ENCODE measurements at places on chromosomes 7 and 10.

GRCh38 chr10:47297866-47298540, 2.0 kb upstream of the GDF10 start:
- DNase-seq, result no peak

GRCh38 chr10:68153473-68154210, 44.4 kb downstream of the MYPN start:
- DNase-seq, result no peak

DNA sequence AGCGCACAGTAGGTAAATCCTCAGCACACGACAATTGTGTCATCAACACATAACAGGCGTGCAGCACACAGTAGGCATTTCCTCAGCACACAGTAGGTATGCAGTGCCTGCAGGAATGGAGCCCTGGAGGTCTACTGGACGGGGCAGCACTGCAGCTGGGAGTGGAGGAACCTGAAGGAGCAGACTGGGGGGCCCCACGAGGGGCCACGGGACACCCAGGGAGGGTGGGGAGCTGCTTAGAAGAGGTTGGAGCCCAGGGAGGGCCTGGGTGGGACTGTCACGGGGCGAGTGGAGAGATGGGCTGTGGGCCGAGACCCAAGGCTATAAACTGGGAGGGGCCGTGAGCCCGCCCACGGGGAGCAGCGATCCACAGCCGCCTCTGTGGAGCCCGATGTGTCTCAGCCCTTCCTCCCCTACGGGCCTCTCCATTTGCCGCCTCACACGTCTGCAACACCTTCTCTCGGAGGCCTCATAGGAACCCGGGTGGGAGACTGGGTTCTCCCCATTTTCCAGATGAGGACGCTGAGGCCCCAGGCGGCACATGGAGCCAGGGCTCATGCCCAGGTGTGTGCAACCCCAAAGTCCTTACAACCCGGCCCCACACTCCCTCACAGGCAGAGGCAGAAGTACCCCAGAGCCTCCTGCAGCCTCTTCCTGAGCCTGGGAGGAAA, 101.5 kb downstream of the MICALL2 start:
- peak; percentile 45 for DNase-seq

DNA sequence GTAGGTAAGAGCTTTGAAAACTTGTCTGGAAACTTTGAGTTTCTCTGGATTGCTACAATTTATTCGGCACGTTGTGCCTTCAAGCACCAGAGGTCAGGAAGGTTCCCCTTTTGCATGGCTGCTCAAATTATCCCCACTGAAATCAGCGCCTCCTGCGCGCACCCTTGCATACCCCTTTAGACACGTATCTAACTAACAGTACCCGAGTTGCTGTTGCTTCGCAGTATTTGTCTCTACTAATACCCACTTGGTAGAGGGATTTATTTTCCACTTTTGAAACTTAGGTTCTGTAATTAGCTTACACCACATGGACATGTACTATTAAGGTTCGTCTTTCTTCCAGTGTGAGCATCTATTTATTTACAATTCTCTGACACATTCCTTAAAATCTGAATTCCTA, 1.6 kb downstream of the MEOX2 start:
- no peak for DNase-seq

GRCh38 chr10:44102726-44103255, 282.1 kb downstream of the CXCL12 start:
- no peak for DNase-seq

- DNase-seq, result no peak
These were observed 8.0 kb downstream of the KLF6 start for GRCh38 chr10:3776796-3777571.

- no peak for DNase-seq
These were observed at the start of gene AS3MT for GRCh38 chr10:102869258-102870198. Gene AS3MT, plus strand, starts transcription at chr10:102869470. Its CDS starts 123 bp downstream, at chr10:102869593.

GRCh38 chr10:97103316-97104080, 82.3 kb downstream of the SLIT1 start:
- no peak for DNase-seq

DNA sequence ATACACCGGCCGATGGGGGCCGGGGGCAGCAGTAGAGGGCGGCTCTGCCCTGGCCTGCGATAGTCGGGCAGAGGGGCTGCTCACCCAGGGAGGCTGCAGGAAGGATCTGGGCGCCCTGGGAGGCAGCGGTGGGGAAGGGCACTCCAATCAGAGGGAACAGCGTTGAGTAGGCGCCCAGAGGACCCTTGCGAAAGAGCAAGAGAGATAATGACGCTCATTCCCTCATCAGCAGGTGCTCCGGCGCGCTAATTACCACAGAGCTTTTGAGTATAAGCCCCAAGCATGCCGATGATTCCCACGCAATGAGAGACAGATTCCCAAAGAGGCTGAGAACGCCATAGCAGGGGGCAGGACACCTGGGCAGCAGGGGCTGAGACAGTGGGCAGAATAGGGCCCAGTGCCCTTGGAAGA, 215.3 kb downstream of the MAD1L1 start:
- peak; percentile 43 for DNase-seq

DNA sequence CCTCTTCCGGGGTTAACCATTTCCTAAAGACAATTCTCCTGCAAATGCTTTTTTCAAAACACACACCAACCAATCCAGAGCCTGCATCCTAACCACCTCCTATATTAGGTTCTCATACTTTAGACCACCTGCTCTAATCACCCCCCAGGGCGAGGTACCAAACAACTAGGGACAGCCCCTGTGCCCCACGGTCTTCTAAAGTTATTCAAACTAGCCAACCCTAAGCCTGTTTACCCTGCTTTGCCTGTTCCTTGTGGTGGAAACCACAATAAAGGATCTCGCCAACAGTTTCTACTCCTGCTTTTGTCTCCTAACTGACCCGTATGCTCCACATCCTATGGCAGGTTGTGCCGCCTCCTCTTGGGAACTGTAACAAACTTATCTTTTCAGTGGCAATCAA, 21.1 kb downstream of the SP4 start:
- DNase-seq, result no peak

DNA sequence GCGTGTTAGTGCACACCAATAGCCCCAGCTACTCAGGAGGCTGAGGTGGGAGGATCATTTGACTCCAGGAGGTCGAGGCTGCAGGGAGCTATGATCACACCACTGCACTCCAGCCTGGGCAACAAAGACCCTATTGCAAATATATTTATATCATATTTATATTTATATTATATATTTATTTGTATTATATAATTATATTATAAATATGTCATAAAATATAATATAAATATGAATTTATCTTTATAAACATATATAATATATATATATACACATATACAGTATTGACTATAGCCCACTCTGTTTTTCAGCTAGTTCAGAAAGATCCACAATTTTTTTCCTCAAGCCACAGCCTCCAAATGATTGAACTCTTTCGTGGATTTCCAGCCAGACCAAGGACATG, 45.3 kb upstream of the MYL10 start:
- no peak for DNase-seq

DNA sequence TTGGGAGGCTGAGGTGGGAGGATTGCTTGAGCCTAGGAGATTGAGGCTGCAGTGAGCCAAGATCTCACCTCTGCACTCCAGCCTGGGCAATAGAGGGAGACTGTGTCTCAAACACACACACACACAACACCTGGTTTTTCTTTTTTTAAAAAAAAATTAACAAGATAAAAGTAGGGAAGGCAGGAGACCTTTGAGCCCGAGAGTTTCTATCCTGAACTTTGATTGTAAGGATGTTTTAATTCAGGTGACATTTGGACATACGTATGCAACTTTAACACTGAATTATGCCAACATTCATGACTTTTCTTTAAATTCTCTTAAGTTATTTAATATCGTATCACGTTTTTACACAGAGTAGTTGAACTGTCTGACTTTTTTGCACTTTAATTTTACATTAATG, 11.7 kb upstream of the CYP2E1 start:
- no peak for DNase-seq

DNA sequence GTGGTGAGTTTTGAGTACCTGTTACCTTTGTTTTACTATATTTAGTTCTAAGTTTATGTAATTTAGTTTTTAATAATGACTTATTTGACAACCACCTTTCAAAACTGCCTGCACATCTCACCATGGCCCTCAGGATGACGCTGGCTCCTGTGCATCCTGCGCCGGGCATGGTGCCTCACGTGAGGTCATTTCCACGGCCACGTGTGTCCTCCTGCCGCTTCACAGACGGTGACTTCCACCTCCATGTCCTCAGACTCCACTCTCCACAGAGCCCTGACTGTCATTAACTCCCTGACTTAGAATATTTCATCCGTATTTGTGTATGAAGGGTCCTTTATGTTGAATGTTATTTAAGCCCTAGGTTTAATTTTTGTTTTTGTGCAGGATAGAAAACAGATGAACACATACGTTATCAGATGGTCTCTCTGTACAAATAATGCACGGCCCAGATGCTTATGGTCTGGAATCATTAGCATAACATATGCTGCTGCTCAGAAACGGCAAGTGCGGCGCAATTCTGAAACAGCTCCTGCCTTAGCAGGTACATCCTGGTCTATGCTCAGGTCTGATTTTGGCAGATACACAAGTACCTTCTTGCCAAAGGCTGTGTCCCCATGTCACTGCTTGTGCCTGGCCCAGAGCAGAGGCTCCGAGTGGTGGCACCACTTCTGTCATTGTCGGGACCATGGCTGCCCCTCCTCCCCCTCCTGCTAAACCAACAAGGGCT, 155.8 kb downstream of the WDR37 start:
- DNase-seq, result no peak

GRCh38 chr10:97509120-97509680, 10.5 kb downstream of the UBTD1 start:
- DNase-seq, result no peak

DNA sequence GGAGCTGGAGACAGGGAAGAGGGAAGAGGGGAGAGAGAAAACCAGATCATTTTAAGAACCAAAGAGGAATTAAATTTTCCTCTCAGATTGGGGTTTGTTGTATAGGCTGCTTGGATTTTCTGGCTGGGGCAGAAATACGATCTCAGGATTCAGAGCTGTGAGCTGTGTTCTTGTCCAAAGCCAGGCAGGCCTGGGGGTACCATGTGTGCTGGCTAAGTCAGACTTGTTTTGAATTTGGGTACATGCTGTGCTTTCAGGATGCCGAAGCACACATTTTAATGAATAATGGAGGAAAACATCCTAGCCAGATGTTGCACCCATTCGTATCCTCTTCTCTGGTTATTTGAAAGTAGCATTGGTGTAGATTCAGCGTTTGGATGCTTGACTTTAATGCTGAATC, 170.3 kb upstream of the PODXL start:
- DNase-seq, result no peak

GRCh38 chr7:90773269-90773668, 177.1 kb downstream of the CDK14 start:
- no peak for DNase-seq

- no peak for DNase-seq
These were observed 69.6 kb downstream of the ATXN7L1 start for GRCh38 chr7:105806592-105807447.

DNA sequence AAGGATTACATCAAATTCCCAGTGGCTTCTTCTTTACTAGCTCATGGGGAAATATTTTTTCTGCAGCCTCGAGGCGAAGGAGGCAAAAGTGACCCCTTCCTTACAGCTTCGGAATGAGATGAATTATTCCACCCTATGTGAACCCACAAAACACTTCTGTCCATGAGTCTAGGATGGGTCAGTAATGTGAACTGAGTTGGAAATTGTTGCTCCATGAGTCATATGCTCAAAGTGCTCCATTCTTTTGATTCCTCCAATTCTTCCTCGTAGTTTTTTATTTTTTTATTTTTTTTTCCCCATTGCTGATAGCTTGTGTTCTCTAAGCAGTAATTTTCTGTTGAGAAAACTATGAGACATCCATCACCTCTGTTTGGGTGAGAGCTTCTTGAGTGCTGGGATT, 31.7 kb upstream of the FAM204A start:
- no peak for DNase-seq

DNA sequence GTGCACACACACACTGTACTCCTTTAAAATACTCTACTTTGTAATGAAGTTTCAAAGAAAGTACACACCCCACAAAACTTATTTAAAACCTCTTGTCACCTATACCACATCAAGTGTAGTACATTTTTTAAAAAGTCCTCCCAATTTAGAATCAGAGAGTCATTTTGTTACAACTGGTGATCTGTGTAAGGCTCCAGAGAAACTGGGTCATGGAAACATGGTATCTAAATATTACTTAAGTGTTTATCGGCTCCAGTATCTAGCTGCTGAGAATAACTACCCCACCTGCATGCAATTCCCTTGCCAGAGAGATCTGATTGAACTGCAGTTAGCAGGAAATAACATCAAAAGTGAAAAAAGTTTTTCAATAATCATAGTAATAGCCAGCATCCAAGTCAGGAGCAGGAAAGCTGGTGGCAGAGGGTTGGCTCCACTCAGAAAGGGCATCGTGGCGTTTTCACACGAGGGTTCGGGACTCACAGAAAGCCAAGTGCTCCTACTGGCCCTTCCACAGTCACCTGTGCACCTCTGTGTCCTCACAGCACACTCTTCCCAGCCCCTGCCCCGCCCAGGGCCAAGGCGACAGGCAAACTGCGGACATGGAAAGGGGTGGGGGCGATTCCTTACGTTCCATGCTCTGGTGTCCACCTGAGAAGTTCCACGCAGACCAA, 6.5 kb downstream of the RGS10 start:
- no peak for DNase-seq

DNA sequence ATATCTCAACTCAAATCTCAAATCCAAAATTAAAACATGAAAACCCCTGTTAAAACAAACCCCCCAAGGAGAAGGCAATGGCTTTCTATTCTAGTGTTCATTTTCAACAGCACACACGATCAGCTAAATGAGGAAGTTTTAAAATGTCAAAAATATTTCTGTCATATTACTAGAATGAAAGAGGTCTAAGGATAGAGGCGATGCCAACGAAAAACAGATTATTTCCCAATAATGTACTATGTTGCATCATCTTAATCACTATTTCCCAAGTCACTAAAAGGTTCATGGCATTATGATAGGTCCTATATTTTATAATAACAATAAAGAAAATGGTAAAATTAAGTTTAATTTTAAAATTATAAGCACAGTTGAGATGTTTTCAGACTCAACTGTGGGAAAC, 10.1 kb downstream of the CNOT4 start:
- DNase-seq, result no peak

DNA sequence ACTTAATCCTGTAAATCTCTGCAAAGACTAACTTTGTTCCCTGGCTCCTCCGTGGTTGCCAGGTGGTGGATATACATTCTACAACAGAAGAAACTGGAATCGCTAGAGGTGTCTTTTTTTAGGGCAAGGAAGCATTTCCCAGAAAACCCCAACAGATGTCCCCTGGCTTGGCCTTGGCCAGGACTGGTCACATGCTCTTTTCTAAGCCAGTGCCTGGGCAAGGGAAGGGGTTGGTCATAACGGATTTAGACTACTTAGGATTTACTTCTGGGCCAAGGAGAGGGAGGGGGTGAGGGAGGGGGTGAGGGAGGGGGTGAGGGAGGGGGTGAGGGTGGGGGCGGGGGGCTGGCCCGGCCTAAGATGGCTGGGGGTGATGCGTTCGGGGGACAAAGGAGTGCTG, 105.7 kb downstream of the SNX10 start:
- DNase-seq, result no peak

GRCh38 chr10:107585630-107586029, 421.1 kb upstream of the SORCS1 start:
- no peak for DNase-seq

- no peak for DNase-seq
These were observed 2.9 kb downstream of the PKD2L1 start for GRCh38 chr10:100327007-100327717.
